ENCODE measurements at places on chromosomes 5 and 9.

GRCh38 chr9:21294364-21294774, 10.7 kb downstream of the IFNA5 start:
- no peak for DNase-seq

- no peak for DNase-seq
These were observed 382.7 kb upstream of the MEF2C start for GRCh38 chr5:89265511-89266179.

GRCh38 chr5:174247301-174247700, 201.8 kb downstream of the NSG2 start:
- DNase-seq, result no peak

GRCh38 chr9:113973226-113973625, 97.1 kb downstream of the ZNF618 start:
- no peak for DNase-seq

DNA sequence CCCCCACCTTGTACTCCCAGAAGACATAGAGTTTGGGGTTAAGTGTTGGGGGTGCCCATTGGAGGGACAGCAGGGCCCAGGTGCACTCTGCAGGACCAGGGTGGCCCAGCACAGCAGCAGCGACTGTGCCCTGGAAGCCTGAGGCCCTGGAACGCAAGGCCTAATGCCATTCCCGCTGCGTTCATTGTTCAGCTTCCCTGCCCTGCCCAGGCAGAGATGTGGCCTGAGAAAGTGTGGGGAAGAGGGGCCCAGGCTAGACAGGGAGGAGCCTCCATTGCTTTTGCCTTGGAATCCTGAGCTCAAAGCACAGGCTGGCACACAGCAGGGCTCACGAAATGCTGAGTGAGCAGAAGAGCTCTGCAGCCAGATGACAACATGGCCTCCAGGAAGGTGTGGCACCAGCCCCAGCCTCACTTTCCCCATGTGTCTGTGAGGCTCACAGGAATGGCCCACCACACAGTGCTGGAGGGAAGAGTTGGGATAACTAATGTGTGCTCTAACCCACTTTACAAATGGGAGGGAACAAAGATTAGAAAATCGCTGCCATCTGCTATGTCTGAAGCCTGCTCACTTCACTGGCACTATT, 19.4 kb downstream of the S1PR3 start:
- DNase-seq, result no peak

DNA sequence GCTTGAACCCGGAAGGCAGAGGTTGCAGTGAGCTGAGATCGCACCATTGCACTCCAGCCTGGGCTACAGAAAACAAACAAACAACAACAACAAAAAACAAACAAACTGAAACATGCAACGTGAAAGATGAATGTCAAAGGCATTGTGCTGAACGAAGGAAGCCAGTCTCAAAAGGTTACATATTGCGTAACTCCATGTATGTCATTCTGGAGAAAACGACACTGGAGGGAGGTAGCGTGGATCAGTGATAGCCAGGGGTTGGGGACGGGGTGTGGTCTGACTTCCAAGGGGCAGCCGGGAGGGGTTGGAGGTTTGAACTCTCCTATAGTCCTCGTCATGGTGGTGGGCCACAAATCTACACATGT, 12.1 kb upstream of the WDR5 start:
- DNase-seq, result no peak

- DNase-seq, result peak; percentile 73
These were observed 37.0 kb downstream of the MAMDC2 start for GRCh38 chr9:70080481-70081119.

GRCh38 chr9:122125509-122126330, 32.6 kb upstream of the TTLL11 start:
- no peak for DNase-seq

- DNase-seq, result no peak
These were observed 45.6 kb upstream of the SLC44A1 start for GRCh38 chr9:105198865-105199264.

DNA sequence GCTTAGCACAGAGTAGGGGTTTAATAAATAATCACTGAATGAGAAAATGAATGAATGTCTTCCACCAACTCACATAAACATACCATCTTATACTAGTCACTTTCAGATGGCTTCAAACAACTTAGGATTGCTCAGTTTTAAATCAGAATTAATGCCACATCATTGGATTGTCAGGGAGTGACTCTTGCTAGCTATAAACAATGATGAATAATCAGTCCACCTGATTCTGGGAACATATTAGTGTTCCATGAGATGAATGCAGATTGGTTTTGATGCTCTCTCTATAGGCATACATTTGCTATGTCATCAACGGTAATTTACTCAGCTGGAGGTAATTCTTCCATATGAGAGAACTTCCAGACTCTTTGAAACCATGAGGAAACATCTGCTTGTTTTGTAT, 97.4 kb downstream of the CDH9 start:
- no peak for DNase-seq

GRCh38 chr5:59317023-59317773, 576.3 kb downstream of the PDE4D start:
- no peak for DNase-seq

GRCh38 chr9:8845376-8845775, 1045.8 kb upstream of the DMAC1 start:
- DNase-seq, result no peak

- DNase-seq, result no peak
These were observed 27.4 kb upstream of the ZBTB34 start for GRCh38 chr9:126833020-126833419.

GRCh38 chr5:52738095-52738506, 49.6 kb upstream of the ITGA1 start:
- DNase-seq, result no peak

DNA sequence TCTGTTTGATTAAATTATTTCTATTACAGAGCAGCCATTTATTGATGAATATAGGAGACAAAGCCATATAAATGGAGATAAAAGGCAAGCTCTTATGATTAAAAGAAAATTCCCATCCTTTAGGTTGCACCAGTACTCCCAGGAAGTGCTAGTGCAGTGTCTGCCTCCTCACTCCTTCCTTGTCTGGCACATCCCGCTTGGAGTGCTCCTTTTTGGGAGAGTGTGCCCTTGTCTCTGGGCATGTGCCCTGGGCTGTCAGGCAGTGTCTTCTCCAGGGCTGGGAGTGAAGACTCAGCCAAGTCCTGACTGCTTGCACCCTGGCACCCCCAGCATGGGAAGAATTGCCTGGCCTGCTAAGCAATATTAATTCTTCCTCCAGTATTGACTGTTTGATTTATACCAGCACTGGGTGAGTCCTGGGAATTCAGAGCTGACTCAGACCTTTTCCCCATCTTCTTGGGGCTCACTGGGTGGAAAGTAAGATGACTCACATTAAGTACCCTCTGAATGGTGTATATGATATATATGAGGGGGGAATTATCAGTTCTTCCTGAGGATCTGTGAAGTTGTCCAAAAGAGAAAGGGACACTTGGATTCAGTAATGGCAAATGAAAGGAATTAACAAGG, 62.1 kb downstream of the ZSWIM6 start:
- DNase-seq, result no peak

- no peak for DNase-seq
These were observed 51.9 kb downstream of the LMX1B start for GRCh38 chr9:126665644-126666035.

DNA sequence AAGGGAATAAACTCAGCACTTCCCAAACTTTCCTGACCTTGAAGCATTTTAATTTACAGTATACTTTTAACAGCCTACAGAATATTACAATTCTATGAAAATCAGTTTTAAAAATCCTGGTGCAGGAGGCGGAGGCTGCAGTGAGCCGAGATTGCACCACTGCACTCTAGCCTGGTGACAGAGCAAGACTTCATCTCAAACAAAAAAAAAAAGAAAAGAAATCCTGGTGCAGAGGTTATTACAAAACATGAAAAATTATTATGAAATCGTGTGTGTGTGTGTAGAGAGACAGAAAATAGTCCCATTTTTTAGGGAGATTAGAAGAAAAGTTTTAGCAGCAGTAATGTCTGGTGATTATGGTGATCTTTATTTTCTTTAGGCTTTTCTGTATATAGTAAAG, 26.9 kb downstream of the GOLPH3 start:
- no peak for DNase-seq

DNA sequence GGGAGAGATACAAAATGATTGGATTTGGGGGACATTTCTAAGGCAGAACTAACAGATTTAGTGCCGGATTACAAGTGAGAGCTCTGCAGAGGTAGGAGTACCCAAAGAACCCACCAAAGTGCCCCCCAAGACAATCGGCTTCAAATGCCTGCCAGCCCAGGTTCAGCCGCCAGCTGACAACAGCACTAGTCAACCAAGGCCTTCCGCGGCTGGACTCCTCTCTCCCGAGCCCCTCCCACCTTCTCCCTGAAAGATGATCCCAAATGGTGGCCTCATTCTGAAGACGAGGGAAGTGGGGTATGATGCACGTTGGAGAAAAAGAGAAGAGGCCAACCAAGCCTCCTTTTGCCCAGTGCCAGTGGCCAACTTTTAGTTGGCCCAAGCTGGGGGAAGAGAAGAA, 210.4 kb upstream of the SLC30A5 start:
- DNase-seq, result no peak

DNA sequence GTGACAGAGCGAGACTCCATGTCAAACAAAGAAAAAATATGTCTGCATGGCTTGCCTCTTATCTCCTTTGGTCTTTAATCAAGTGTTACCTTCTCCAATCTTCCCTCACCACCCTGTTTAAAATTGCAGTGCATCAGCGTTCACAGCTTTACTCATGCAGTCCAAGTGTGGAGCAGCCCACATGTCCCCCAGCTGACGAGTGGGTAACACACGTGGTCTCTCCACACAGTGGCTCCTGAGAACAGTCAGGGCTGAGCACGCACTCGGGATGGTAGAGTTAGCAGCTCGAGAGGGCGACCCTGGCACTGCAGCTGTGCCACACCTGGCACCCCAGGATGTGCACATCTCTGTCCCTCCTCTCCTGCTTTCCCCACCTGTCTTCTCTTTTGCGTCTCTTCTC, 25.9 kb upstream of the CFAP157 start:
- DNase-seq, result no peak

DNA sequence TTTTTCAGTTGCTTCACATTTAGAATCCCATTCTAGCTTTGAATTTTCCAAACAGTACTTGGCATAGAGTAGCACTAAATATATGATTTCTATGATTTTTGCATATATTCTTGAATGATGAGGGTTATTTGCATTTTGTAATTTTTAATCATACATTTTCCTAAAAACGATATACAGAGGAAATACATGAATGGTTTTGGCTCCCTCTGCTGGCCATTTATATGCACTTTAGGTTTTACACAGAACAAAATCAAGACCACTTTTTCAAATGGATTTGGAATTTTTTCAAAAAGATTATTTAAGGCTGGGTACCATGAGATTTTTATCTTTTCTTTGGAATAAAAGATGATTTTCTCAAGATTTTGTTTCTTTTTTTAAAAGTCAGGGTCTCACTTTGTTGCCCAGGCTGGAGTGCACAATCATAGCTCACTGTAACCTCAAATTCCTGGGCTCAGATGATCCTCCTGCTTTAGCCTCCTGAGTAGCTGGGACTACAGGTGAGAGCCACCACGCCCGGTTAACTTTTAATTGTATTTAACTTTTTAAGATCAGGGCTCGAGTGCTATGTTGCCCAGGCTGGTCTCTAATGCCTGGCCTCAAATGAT, 16.7 kb upstream of the COMMD10 start:
- no peak for DNase-seq

DNA sequence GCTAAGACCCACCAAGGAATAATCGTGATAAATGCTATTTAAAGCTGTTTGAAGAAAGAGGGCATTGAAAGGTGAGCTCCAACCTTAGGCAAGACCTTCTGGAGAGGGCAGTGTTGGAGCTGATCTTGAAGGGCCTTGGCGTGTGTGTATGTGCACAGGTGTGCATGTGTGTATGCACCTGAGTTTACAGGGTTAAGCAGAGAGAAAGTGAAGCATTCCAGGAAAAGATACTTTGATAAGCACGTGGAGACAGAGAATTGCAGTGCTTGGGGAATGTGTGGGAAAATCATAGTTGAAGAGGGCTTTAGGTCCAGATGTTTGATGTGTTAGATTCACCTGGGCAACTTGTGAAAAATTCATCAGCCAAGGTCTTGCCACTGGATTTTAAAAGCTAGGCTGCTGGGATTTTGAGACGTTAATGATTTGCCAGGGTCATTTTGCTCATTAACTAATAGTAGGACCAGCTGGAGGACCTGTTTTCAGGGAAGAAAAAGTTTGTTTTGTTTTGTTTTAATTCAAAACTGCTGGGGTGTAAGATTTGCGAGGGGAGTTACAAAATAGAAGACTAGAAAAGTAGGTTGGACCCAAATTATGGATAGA, 78.3 kb upstream of the ANKRD55 start:
- no peak for DNase-seq

DNA sequence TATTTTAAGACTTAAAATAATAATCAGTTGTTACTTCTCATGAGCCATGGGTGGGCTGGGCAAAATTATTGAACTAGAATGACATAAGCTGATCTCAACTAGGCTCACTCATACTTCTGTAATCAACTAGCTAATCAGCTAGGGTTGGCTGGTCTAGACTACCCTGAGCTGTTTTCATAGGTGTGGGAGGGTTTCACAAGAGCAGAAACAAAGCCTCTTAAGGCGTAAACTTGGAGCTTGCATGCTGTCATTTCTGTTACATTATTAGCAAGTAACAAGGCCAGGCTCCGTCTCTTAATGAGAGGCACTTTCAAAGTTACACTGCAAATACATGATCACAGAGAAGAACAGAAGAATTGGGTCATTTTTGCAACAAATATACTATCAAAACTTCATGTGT, 57.2 kb upstream of the GHR start:
- DNase-seq, result no peak

- peak; percentile 82 for DNase-seq
These were observed 890 bp downstream of the PIK3R1 start for GRCh38 chr5:68216245-68217046.

GRCh38 chr5:74433896-74434829, 206.4 kb downstream of the ENC1 start:
- no peak for DNase-seq
